ENCODE measurements at places on chromosomes 5 and 9.

DNA sequence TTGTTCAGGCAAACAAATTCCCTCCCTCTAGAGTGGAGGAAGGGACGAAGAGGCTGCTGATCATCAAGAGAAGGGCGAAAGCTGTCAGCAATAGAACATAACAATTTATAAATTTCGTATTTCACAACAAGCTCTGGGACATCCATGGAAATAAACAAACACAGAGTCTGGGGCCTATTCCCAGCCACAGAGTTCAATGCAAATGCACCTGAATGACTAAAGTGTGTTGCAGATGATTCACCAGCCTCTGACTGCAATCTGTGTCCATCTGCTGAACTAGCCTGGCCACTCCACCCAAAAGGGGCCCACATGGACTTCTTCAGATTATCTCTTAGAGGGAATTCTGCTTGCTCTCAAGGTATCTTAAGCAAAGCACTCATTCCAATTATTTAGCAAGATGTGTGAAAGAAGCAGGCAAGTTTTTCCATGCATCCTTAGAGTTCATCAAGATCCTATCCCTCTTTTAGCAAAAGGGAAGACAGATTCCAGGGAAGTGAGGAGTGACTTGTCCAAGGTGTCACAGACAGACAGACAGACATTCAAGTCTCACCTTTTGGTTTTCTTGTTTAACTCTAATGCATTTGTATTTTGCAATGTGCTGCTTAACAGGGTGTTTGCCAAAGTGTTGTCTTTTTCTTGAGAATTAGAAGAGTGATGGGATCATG, 307.8 kb upstream of the PAPPA start:
- DNase-seq: no peak

- no peak for DNase-seq
These were observed 161.8 kb upstream of the IRX2 start for GRCh38 chr5:2913281-2913680.

- no peak for DNase-seq
These were observed 335.9 kb downstream of the SEMA5A start for GRCh38 chr5:9209846-9210492.

DNA sequence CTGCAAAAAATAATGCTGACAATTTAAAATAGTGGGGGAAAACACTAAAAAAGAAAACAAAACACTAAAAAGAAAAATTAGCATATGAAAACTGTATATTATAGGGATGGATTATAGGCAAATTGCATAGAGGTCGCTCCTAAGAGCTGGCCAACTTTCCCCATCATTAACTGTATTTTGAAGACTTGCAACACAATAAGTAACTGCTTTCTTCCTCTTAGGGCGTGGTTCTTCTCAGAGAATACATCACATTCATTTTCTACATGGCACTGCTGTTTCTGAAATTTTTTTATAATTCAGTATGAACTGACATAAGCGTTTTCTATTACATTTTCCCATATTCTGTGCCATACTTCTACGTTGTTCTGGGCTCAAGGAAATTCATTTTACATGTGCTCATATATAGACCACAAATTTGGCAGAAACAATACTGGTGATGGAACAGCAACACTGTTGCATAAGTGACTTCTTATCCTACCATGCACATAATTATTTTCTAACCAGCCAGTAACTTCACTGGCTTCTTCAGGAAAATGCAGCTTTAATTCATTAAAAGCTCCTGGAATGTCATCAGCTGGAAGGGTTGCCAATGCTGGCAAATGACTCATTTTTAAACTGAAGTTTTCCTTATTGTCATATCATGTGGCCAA, 171.2 kb upstream of the DMAC1 start:
- no peak for DNase-seq

GRCh38 chr5:4995014-4995413, 145.1 kb upstream of the ADAMTS16 start:
- DNase-seq: no peak

DNA sequence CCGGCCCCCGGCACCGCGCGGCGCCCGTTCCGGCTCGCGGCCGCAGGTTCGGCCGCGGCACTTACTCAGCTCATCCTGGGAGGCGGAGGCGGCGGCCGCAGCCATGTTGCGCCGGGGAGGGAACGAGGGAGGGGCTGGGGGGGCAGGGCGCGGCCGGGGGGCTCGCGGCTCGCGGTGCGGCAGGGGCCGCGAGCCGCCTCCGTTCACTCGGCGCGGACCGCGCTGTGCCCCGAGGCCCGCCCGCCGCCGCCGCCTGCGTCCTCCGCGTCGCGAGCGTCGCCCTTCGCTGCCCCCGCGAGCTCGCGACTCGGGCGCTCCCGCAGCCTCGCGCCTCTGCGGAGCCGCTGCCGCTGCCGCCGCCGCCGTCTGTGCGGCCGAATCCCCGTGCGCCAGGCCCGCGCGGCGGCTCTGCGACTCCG, 735 bp downstream of the ECPAS start:
- DNase-seq: peak; percentile 28

DNA sequence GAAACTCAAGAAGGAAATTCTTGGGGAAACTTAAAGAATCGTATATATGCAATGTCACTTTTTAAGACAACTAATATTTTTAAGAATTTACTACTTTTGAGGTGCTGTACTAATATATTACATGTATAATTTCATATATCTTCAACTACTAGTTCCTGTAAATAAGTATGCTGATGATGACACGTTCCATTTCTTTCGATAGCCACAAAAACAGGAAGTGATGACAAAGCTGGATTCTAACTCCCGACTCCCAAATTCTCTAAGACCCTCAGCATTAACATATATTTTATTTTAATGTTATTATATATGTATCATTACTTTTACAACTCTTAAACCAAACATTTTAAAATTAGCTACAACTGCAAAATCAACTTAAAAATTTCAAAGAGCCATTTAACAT, 74.8 kb downstream of the STK32A start:
- no peak for DNase-seq

- DNase-seq: no peak
These were observed 354.4 kb downstream of the ADAMTS6 start for GRCh38 chr5:65127161-65127901.

GRCh38 chr9:20294046-20294750, 328.1 kb downstream of the MLLT3 start:
- DNase-seq: no peak

DNA sequence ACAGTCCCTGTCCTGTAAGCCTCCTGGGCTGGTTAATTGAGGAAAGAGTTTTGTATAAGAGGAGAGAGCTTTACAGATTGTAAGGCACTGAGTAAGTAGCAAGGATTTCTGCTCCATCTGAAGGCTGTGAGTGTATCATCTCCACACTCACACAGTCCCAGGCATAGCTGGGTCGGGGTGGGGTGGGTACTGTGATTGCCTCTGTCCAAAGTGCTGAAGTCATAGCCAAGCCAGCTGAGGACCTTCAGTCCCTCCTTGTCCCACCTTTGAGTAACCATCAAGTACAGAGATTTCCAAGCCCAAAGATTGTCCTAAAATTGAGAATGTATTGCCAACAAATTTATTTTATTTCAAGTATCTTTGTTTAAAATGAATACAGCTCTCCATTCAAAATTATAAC, 5.5 kb upstream of the DNAJB5 start:
- DNase-seq: no peak

DNA sequence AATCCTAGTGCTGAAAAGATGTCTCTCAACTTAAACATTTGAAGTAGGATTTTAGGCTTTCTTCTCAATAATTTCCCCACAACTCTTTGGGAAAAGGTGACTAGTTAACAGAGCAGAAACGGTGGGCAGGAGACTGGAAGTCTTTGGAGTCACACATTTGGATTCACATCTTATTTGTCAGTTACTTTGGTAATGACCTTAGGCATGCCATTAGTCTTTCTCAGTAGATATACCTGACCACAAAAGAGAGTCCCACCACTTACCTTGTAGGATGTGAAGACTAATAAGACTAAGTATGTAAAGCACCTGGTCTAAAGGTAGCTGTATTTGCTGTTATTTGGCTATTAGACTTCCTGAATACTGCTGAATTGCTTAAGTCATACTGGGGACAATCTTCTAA, 35.4 kb downstream of the DAP start:
- no peak for DNase-seq

DNA sequence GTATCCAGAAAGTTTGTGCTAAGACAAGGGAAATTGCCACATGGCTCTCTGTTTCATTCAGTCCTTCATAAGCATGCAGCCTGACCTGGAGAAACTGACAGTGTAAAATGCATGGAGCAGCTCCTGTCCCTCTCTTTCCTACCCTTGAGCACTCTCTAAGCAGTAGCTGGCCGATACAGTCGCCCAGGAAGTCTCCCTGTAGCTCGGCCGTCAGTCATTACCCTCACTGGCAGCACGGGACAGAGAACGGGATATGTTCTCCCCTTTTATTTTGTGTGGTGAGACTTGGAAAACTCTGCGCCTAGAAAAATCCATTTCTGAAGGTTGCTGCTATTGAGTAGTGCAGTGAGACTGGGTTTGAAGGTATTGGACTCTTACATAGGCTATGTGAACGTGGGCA, 56.8 kb upstream of the KCNMB1 start:
- no peak for DNase-seq

DNA sequence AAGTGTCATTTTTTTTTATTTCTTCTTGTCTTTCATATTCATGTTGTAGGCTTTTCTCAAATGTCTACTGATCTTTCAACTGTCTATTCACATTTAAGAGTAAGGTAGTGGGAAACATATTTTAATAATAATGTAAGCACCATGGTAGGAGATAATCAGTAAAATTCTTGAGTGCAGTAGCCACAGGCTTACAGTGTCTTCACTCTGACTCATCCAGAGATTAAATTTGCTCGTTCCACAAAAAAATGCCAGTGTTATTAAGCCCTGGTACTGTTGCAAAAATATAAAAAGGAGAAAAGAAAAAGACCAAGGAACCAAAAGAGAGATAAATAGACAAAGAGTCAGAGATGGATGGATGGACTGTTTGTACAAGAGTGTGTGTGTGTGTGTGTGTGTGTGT, 43.0 kb downstream of the PARP8 start:
- DNase-seq: no peak

GRCh38 chr5:71697967-71698366, 21.1 kb upstream of the CARTPT start:
- no peak for DNase-seq

DNA sequence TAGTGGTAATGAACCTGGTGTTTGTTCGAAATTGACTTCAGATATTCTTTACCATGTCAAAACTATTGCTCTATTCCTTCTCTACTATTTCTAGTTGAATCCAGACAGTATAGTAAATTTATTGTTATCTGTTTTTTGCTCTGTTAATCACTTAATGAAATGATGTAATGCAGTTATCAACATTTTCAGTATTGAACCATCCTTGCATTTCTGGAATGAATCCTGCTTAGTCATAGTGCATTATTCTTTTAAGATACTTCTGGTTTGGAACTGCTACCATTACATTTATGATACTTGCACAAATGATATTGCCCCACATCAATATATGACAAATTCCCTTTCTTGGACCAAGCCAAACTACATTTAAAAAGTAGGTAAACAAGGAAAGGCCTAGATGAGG, 554.0 kb upstream of the KLF4 start:
- DNase-seq: no peak

- DNase-seq: no peak
These were observed 1.9 kb downstream of the KDM3B start for GRCh38 chr5:138354387-138354786.

- no peak for DNase-seq
These were observed 73.2 kb downstream of the MAT2B start for GRCh38 chr5:163578652-163579051.

DNA sequence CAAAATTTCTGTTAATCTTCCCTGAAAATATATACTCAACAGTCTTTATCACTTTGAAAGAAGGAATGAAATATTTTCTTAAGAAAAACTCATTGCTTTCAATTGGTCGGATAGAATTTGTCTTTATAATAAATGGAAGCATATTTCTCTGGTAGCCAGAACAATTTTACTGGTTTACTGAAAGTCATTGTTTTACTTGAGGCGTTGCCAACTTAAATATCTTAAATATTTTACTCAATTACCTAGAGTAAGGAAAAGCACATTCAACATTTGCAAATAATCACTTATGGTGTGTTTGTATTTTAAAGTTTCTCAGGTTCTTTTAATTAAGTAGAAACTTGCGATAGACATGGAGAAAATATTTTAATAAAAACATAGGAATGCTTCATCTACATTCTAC, 1181.7 kb downstream of the EFNA5 start:
- no peak for DNase-seq

DNA sequence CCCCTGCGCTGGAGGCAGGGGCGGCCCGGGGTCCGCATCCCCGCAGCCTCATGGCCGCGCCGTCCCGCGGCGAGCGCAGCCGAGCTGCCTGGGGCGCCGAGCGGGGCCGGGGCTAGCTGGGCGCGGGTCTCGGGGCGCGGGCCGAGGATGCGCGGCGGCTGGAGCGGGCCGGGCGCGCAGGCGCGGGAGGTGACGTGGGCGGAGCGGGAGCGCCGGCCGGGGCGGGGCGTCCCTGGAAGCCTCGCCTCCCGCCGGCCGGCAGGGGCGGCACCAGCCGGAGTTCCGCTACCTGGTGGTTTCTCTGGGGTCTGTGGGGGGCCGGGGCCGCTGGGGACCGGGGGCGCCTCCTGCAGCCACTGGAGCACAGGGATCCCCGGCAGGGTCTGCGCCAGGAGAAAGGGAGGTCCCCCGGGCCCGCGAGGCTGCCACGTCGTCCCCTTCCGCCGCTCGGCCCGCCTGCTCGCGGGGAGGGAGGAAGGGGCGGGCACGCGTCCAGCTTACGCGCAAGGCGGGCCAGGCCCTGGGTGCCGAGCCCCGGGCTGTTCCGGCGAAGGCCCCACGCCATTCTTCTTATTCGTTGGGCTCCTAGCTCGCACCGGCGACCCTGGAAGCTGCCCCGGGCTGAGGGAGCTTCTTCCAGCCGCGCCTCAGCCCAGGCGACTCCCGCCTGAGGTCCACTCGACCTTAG, at the start of gene LPCAT1:
LPCAT1 (minus strand) TSS at position 168 of the 688 bp plus-strand sequence; CDS start at position 52, 116 bp downstream.
- DNase-seq: peak; percentile 57

GRCh38 chr5:65816729-65817128, 94.7 kb downstream of the NLN start:
- no peak for DNase-seq

- DNase-seq: no peak
These were observed 370.8 kb upstream of the PTGER4 start for GRCh38 chr5:40308867-40309266.

GRCh38 chr9:112338561-112338960, 5.1 kb upstream of the PTBP3 start:
- no peak for DNase-seq

DNA sequence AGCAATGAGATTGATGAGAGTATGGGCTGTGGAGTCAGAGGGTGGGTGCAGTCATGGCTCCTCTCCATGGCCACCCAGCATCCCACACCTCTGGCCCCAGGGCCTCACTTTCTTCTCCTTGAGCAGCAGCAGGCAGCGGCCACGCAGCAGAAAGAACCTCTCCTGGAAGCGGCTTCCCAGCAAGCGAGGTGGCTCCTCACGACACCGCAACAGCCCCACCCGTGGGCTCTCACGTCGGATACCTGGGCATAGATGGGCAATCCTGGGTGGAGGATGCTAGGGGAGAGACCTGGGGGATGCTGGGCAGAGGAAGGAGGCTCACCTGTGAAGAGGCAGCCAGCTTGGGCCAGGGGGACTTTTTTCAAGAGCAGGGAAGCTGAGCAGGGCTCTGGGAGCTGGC, 5.2 kb upstream of the FCHSD1 start:
- DNase-seq: no peak

DNA sequence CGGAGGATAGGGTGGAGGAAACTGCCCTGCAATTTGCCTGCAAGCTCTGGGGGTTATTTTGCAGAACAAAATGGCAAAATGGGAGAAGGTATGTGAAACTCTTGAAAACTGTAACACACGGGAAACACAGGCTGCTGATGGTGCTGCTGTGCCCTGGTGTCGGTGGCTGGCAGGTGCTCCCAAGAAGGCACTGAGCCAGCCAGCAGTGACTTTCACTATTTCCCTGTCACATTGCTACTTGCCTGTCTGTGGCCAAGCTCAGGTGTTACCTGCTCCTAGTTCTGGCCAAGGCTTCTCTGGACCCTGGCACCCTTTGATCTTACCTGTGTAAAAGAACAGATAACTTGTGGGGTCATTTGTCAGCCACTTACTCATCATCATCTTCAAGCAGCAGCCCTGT, 102.2 kb downstream of the CMYA5 start:
- no peak for DNase-seq
